ENCODE measurements at places on chromosomes 7 and 10.

- DNase-seq, result peak; percentile 33
Observed at GRCh38 chr10:76150139-76150875, 718.9 kb downstream of the LRMDA start.

DNA sequence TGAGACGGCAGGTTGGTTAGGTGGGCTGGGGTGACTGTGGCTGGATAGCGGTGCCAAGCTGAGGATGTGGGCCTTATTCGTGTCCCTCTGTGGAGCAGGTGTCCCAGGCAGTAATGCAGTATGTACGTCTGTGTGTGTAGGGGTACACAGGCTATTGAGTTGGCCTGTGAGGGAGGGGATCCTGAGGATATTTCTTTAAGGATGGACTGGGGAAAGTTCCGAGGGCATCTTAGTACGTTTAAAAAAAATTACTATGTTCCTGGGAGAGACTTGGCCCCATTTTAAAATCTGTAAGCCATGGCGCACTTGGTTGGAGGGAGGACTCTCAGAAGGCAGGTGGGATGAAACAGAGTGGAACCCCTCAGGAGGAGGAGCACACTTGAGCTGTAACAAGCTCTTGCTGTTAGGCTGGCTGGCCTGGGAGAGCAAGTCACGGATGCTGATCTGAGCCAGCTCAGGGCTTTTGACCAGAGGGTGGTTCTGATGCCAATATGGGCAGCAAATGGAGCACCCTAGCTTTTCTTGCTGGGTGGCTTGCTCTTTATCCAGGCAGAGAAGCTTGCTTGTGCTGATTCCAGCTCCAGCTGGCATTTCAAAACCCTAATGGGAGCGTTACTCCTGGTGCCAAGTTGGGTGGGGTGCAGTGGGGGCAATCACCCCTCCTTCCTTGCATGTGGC, 765 bp downstream of the WBP1L start:
- no peak for DNase-seq

- no peak for DNase-seq
Observed at GRCh38 chr10:43130770-43131171, 7.5 kb upstream of the CSGALNACT2 start.

DNA sequence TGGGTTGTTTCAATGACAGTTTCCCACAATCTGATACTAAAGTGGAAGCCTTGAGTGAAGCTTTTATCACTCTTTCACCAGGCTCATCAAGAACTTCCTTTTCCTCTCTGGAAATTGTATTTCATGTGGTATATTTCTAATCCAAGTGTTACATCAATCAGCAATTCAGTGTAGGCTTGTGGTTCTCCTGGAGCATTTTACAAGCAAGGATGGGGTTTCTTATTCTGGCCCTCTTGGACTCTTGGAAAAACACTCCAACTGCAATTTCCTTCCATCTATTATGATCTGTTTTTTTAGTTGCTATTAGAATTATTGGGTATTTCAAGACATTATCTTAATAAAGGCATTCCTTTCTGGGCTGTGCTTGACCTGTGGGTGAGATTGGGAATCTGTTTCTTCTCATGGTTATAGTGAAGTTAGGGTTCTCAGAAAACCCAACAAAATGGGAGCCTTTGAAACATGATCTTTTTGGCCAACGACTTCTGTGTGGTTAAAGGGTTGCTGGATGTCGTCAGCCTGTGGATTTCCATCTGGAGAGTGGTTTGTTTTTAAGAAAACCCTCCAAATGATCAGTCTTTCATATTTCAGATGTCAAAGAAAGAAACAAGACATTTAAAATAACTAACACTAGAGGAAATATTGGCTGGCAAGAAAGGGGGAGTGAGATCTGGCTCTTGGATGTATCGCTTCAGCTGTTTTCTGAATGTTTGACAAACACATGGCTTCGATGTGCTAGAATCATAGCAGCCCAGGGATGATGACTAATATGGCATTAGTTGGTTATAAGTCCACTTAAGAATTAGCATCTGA, 540.2 kb downstream of the LRMDA start:
- peak; percentile 70 for DNase-seq

DNA sequence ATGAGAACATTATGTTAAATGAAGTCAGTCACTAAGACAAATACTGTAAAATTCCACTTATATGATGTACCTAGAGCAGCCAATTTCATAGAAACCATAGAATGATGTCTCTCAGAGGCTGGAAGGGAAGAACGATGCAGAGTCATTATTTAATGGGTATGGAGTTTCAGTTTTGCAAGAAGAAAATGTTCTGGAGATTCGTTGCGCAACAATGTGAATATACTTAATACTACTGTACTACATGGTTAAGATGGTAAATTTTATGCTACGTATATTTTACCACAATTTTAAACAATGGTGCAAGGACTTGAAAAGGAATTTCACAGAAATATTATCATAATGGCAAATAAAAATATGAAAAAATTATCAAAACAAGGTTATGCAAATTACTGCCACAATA, 972.6 kb downstream of the KCNMA1 start:
- no peak for DNase-seq

- no peak for DNase-seq
Observed at GRCh38 chr7:3960942-3961341, 659.9 kb downstream of the SDK1 start.

DNA sequence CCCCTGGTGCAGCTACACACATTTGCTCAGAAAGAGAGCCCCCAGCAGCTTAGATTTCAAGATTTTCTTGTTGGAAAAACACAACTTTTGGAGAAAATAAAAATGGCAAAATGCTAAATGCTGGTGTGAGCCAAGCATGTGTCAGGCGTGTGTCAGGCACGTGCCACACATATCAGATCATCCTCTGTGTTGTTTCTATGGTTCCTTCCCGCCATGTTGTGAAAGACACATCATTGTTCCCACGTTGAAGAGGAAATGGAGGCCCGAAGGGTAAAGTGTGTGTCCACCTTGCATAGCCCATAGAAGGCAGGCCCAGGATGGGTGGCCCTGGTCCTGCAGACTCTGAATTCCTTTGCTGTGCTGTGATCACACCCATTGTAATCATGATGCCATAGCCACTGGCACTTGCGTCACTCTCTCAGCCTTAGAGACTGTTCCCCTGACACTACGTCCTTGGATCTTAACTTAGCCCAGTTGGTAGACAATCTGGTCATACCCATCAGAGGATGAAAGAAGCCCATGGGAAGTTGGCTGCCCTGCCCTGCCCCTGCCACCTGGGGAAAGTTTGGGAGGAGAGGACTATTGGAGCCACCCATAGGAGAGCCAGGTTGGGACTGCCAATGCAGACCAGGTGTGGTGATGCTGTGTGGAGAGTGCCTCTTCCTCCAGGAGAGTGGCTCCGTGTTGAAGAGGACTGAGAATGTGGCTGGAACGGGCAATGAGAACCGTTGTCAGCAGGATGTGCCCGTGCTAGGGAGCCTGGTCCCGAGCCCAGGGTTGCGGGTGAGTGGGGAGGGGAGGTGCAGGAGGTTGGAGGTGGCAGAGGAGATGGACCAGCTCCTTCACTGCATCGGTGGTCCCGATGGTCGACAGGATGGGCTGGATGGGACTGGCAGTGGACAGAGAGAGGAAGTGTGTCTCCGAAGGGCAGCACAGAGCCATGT, 65.6 kb upstream of the IGFBP3 start:
- no peak for DNase-seq

- no peak for DNase-seq
Observed at GRCh38 chr7:40598915-40599314, 464.1 kb downstream of the SUGCT start.

DNA sequence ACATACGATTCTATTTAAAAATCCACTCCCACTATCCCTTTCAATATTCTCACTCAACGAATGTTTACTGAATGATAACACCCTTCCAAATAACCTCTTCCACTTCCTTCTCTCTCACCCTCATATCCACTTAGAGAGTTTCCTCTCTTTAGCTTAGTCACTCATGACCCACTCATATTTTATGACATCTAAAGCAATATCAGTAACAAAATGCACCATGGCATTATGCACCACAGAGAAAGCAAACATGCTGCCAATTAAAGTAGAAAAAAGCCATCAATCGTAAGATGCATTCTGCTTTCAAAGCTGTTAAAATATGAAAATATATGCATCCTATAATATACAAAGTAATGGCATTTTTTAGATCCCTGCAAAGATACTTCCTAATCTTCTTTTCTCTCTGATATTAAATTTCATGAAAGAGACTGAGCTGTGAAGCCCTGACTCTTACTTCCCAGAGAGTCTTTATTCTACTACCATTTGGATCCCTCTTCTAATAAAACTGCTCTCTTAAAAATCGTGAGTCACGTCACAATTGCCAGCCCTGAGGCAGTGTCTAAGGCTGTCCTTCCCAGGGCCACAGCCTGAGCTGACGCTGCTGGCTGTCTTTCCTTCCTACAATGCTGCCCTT, 283.0 kb upstream of the KLF6 start:
- no peak for DNase-seq

DNA sequence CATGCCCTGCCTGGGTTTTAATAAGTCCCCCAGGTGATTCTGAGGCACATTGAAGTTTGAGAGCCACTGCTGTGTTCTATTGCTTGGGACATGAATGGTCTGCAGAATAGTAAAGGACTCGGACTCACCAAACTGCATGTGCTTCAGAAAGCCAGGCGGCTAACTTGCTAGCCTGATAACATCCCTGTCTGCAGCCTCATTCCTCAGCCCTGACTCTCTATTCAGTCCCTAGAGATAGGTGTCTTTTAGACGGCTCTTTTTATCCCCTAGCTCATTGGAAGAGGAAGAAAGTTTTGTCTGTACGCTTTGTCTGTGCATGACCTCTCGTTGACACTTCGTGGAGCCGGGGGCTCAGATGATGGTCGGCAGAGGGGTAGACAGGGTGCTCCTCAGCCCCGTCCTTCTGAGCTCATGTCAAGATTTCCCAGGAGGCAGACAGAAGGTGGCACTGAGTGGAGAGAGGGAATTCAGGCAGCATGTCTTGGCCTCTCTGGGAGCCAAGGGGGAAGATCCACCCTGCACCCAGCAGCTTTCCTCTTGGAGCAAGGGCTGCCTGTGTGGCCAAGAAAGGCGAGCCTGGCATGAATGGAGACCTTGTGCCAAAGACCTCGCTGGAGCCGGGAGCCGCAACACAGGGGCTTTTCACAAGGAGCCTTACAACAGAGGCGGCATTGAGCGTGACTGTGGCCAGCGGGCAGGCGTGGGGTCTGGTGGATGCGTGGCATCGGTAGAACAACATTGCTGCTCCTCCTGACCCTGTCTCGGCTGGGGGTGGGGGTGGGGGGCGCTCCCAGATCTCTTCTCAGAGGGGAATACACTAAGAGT, 51.1 kb upstream of the PODXL start:
- DNase-seq, result peak; percentile 68

GRCh38 chr10:110008518-110009339, 945 bp downstream of the ADD3 start:
- DNase-seq, result peak; percentile 54

DNA sequence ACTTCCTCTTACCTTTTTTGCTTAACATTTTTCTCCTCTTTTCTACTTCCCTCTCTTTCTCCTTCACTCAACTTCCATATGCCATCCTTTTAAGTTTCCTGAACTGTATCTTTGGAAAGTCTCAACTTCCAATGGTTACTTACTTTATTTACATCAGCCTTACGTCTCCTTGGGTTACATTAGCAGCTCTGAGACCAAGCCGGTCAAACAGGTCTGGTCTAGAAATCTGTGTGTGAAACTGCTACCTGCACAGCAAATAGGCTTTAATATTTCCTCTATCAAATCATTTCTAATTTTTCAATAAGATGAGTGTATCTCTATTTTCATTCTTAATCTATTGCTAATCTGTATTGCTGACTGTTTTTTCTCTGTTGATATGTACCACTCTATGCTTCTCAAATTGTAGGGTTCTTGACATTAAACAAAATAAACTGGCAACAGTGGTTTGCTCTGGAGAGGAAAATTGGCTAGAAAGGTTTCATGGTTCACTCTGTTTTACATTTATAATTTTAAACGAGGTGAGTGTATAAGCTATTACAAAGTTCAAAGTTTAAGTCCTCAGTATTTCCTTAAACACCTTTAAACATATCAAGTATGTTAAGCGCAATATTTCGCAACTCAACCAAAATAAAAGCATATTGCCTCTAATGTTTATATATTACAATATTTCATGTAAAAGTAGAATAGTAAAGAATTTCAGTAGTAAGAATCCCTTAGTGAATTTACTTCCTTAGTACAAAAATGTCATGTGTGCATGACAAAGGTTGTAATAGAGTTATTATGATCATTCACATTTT, 3.6 kb upstream of the SEMA3C start:
- peak; percentile 54 for DNase-seq

- DNase-seq, result no peak
Observed at GRCh38 chr10:49311555-49312236, 12.7 kb downstream of the C10orf71 start.

GRCh38 chr10:116708391-116708821, 34.0 kb downstream of the HSPA12A start:
- no peak for DNase-seq

- no peak for DNase-seq
Observed at GRCh38 chr10:113709221-113709838, 29.6 kb downstream of the CASP7 start.

DNA sequence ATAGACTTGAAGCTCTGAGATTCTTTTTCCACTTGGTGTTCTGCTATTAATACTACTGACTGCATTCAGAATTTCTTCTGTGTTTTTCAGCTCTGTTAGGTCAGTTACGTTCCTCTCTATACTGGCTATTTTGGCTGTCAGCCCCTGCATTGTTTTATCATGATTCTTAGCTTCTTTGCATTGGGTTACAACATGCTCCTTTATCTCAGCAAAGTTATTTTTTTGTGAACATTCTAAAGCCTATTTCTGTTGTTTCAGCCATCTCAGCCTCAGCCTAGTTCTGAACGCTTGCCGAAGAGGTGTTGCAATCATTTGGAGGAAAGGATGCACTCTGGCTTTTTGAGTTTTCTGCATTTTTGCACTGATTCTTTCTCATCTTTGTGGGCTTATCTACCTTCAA, 201.5 kb upstream of the GNAI1 start:
- no peak for DNase-seq

- peak; percentile 74 for DNase-seq
Observed at GRCh38 chr10:9992661-9993060, 1025.0 kb upstream of the CELF2 start.

DNA sequence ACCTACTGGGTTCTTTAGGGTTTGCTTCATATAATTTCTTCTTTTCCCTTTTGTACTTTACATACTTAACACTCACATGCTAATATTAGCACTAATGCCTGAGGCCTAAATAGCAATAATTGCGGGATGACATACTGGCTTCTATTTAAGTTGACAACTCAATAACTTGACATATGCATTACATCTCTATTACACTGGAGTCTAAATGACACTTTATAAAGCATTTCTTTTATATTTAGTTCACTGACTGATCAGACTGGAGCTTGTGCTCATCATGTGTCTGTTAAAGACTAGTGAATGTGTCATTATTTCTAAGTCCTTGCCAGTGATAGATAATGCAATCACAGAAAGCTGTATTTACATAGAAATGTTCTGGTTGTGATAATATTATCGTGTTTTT, 472.1 kb upstream of the SEMA3A start:
- no peak for DNase-seq

DNA sequence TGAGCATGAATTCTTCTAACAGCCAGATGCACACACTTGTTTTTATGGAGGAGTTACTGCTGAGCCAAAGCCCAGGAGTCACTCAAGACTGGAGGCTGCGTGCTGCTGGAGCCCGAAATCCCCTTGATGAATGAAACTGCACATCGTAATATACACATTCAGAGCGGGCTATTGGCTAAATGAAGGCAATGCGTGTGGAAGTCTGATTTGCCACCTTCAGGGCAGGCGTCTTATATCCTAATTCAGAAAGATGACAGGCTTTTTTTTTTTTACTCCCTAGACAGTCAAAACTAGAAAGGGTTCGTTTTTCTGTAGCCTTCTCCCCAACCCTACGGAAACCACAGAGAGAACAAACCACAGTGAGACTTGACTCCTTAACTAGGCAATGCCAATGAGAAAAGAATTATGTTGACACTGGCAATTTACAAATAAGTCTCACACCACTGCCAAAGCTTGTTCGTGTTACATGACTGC, 227.2 kb upstream of the KLF14 start:
- no peak for DNase-seq

GRCh38 chr10:8498881-8499280, 444.4 kb downstream of the GATA3 start:
- no peak for DNase-seq
